Activated CD4-positive, alpha-beta memory T cell treated with anti-CD3 and anti-CD28 coated beads, Interleukin-2, amount 10 ng/mL, durations not matched to agents 7 days and 5 days (primary cell): ENCODE measurements at places on chromosomes 3 and 15. TPM values are rescaled to one million over a fixed set of nuclear protein-coding genes. Genes with fewer than 3 reads are reported as not detected.

Gene SLC12A1
- not detected for total RNA-seq

Gene TTC23
- total RNA-seq, result 1.6 TPM

Gene TNFAIP8L3
- 0.13 TPM for total RNA-seq

Gene SLC28A2
- not detected for total RNA-seq

Gene SIDT1
- total RNA-seq, result 25.5 TPM

DNA sequence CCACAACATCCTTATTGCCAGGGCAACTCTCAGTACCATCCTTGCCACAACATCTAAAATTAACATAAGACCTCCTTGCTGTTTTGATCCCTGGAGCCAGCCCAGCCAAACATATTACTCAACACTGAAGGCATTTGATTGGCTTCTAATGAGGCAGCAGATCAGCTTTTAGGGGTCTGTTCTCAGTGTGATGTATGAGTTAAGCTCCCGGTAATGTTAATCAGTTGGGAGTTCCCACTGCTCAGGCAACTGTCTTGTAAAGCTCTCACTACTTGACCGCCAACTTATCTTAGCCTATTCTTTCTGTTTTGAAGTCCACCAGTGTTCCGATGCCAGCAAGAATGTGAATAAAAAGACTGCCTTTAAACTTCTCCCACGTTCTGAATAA is 158.9 kb downstream of the FOXB1 start:
- no peak overlapping the region for H3K27ac ChIP-seq
- DNase-seq, result no peak
- H3K4me3 ChIP-seq, result no peak overlapping the region
- H3K36me3 ChIP-seq, result no peaks in the 10 kb centered on the region
- H3K27me3 ChIP-seq, result peaks cover 24% of the 10 kb centered on the region
- H3K4me1 ChIP-seq, result no peaks in the 10 kb centered on the region

Gene C15orf62
- total RNA-seq, result 1.2 TPM

Gene TJP1
- total RNA-seq, result not detected

Gene THRB
- not detected for total RNA-seq

Gene SPATA16
- total RNA-seq, result not detected

DNA sequence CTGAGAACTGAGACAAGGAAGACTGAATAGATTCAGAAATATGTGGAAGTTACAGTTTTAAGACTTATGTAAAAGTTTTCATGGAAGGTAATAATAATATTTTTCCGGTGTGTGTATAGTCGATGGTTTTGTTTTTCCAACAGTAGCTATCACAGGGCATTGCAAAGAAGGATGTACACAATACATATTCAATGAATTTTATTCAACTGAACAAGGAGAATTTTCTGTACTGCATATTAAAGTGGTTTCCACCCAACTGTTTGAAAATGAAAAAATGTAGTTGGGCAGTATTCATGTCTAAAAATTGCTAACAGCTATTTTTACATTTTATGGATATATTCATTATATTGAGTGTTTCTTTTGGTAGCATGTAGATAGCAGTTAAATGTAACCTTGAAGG is 350.3 kb upstream of the ATP10A start:
- no peak for DNase-seq
- H3K36me3 ChIP-seq, result no peaks in the 10 kb centered on the region
- no peak overlapping the region for H3K4me3 ChIP-seq
- H3K4me1 ChIP-seq, result no peaks in the 10 kb centered on the region
- H3K27ac ChIP-seq, result no peak overlapping the region
